ENCODE measurements at places on chromosomes 1 and 21.

- no peak for DNase-seq
Measured at GRCh38 chr1:205913451-205914154, 29.7 kb downstream of the SLC26A9 start.

DNA sequence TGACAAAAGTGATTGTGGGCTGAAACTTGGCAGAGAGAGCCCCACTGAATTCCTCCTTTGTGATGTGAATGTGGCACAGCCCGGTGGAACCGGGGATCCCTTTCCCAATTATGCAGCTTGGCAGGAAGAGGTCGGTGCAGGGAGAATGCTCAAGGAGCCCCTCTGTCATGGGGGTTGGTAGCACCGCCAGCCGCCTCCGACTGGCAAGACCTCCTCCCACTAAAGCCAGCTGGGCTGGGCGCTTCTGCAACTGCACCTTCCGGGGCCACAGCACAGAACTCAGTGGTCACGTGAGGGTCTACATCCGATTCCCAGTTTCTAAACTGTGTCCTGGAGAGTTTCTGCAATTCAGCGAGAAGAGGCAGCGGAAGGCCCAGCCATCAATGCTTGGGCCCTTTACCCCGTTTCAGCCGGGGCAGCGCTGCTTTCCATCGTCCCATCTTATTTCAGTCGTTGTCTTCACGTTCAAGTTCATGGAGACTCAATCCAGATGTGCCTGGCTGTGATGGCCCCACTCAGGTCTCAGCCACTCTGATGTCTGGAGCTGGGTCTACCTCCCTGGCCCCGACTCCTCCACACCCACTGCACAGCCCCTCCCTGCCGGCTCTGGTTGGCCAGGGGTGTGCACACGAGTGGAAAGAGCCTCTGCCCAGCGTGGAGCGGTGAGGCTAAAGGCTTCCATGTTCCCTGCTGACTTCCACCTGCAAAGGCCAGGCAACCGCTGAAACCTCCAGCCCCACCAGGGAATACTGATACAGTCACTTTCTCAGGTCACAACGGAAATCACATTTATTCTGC lies 39.8 kb upstream of the FHAD1 start:
- no peak for DNase-seq

DNA sequence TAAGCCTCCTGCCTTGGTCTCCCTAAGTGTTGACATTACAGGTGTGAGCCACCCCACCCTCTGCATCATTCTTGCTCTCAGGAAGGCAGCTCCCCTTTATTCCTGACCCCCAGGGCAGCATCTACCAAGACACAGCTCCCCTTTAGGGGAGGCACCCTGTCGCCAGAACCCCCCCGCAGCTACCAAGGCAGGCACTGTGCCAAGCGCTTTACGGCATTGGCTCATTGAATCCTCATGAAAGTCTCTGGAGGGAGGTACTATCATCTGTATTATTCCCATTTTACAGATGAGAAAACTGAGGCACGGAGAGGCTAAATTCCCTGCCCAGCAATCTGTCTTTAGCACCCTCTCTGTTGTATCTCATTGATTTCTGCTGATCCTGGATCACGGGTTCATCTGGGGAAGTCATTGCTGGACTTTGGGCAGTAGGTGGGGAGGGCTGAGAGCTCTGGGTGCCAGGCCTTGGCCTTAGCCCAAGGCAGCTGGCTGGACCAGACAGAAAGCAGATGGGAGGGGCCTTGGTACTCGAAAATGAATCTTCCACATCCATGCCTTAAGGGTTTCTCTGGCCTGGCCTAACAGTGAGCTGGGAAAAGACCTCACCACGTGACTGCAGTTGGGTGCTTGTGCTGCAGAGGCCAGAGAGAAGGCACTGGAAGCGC lies 5.9 kb downstream of the PLOD1 start:
- no peak for DNase-seq

DNA sequence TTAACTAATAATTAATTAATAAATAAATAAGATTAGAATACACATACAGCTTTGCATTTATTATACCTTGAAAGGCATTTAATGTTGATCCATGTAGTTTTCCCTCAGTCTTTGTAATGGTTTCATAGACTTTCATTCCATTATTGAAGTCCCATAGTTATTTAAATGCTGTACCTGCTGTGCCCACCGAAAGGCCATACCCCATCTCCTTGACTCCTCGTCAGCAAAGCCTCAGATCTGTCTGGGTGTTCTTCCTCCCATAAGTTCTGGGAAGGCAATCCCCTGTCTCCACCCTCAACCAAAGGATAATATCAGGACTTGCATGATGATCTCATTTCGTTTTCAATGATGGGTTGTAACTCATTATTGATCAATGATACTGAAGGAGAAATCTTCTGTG lies 17.1 kb downstream of the CCN1 start:
- DNase-seq: no peak

All from iPS DF 6.9 (cell line).